ENCODE measurements at places on chromosomes 12 and 14.

DNA sequence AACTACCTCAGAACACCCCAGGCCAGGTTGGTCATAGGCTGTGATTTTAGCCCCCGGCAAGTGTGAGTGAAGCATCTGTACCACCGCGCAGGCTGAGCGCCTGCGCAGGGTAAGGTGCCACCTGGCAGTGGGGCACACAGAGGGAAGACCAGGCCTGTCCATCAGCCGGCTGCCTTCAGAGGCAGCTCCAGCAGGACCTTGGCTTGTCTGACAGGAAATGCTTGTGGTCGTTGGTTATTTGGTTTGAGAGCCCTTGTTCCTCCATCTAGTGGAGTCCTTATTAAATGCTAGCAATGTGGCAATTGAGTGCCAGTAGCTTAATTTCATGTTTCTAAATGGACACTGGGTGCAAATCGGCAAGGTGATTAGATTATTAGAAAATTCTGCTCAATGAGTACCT is 27.5 kb downstream of the SLC25A29 start:
- peak overlapping the region; percentile 69 for H3K27ac ChIP-seq
- H3K36me3 ChIP-seq: no peaks in the 10 kb centered on the region
- peaks cover 37% of the 10 kb centered on the region for H3K4me1 ChIP-seq
- no peak for DNase-seq
- no peaks in the 10 kb centered on the region for H3K27me3 ChIP-seq

DNA sequence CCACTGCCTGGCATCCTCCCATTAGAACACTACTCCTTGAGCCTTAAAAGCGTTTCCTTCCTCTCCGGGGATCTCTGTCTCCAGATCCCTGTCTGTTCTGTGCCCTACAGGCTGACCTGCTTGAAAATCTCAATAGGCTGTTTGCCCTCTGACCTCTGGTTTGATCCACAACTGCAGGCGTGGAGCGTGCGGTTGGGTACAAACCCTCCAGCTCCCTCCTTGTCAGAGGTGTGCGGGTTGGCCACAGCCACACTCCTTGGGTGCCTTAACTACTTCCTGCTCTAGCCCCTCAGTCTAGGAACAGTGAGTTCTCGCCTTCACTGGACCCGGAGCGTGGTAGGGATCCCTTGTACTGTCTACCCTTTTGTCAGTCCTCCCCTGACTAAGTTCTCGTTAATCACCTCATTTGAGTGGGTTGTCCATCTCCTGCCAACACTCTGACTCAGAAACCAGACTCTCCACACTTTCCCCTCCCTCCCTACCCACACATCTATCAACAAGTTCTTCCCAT is 33.1 kb downstream of the CMKLR1 start:
- H3K4me1 ChIP-seq: peaks cover 64% of the 10 kb centered on the region
- no peak for DNase-seq
- H3K36me3 ChIP-seq: no peaks in the 10 kb centered on the region
- peak overlapping the region; percentile 87 for H3K27ac ChIP-seq
- H3K27me3 ChIP-seq: no peaks in the 10 kb centered on the region

GRCh38 chr12:38152816-38153736 is 163.5 kb upstream of the ALG10B start:
- H3K4me3 ChIP-seq: no peak overlapping the region
- DNase-seq: no peak
- H3K27me3 ChIP-seq: no peaks in the 10 kb centered on the region
- no peaks in the 10 kb centered on the region for H3K4me1 ChIP-seq

- DNase-seq: no peak
- no peaks in the 10 kb centered on the region for H3K27me3 ChIP-seq
- no peak overlapping the region for H3K27ac ChIP-seq
- H3K36me3 ChIP-seq: no peaks in the 10 kb centered on the region
Measured at GRCh38 chr14:37546621-37547447, 48.2 kb downstream of the FOXA1 start.

GRCh38 chr14:75562089-75562488 is 16.3 kb upstream of the FLVCR2 start:
- H3K27ac ChIP-seq: peak overlapping the region; percentile 96
- H3K4me3 ChIP-seq: peak overlapping the region; percentile 76
- H3K36me3 ChIP-seq: peaks cover 4% of the 10 kb centered on the region

DNA sequence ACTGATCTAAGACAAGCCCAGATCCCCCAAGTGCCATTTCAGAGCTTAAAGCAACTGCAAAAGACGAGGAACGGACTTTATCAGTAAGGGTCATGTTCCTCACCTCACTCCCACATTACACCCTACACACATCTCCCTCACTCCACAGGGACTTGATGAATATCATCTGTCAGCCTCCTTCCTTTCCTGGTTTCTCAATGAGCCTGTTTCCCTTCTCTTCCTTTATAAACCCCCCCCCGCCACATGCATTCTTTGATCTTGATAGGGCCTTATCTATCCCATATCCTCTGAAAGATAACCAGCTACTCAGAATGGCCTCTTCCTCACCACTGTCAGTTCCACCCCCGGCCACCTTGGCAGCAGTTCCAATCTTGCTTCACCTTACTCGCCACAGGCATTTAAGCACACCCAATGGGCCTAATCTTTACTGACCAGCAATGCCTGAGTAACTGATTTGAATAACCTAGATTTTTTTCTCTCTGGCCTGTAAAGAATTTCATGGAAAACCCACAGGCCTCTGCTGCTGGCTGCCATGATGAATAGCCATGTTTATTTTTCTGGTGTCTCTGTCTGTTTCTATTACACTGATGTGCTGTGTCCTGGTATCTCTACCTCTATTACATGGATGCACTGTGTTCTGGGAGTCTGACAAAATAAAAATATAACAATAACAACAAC is 138.7 kb downstream of the PHLDA1 start:
- H3K27ac ChIP-seq: no peak overlapping the region
- no peak for DNase-seq
- H3K27me3 ChIP-seq: peaks cover 32% of the 10 kb centered on the region
- H3K4me1 ChIP-seq: peaks cover 3% of the 10 kb centered on the region
- H3K36me3 ChIP-seq: no peaks in the 10 kb centered on the region

DNA sequence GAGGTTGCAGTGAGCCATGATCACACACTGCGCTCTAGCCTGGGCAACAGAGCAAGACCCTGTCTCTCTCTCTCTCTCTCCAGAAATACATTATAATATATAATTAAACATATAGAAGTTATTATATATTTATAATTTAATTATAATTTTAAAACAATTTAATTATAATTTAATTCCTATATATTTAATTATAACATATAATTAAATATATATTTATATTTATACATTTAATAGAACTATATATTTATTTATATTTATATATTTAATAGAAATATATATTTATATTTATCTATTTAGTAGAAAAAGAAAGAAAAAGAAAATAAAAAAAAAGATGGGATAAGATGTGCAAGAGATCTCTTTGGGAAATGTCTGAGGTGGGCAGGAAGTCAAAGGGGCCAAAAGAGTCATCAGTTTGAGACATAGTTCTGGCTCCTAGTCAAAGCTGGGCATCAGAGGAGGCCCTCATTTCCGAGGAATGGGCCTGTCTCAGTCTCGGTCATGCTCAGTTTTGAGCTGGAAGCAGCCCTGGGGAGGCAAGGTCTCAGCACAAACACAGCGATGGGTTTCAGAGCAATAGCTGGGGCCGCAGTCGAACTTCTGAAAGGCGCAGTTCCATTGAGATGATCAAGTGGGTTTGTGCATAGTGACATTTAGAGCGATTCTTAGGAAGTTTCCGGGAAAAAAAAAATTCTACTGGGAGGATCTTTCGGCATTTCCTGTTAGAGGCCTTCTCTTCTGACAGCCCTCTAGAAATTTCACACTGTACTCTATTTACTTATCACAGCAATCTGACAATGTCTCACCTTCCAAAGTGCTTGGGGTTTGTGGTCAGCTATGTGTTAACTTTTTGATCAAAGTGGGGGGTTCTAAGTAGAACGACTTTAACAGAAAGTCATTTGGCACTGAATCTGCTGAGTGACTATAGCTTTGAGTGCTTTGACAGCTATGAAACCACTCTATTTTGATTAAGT is 58.7 kb upstream of the GZMB start:
- H3K36me3 ChIP-seq: no peaks in the 10 kb centered on the region
- DNase-seq: peak; percentile 84
- peak overlapping the region; percentile 85 for H3K27ac ChIP-seq
- peaks cover 30% of the 10 kb centered on the region for H3K4me1 ChIP-seq
- H3K4me3 ChIP-seq: no peak overlapping the region

DNA sequence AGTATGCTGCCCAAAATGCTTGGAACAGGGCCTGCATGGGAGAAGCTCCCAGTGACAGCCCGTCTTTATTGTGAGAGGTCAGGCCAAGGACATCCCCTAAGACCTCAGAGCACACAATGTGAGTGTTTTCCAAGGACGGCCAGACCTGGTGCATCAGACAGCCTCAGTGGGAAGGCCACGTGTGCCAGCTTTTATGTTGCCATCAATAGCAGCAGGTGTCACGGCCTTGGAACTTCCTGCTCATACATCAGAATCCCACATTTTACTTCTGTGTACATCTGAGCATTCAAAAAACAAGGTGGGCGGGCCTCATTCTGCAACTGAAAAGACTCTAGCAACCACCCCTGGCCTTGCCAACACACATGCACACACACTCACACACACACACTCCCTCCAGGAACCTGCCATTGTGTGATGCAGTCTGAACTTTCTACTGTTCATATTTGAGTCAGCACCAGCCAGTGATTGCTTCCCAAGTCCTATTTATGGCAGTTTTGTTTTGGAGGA is 753.1 kb upstream of the TBX3 start:
- H3K36me3 ChIP-seq: no peaks in the 10 kb centered on the region
- H3K27me3 ChIP-seq: no peaks in the 10 kb centered on the region
- DNase-seq: no peak
- H3K4me3 ChIP-seq: no peak overlapping the region

GRCh38 chr14:51715742-51716141 is 64.0 kb downstream of the FRMD6 start:
- no peaks in the 10 kb centered on the region for H3K36me3 ChIP-seq
- H3K27me3 ChIP-seq: no peaks in the 10 kb centered on the region
- peaks cover 10% of the 10 kb centered on the region for H3K4me1 ChIP-seq
- H3K4me3 ChIP-seq: no peak overlapping the region
- no peak for DNase-seq

DNA sequence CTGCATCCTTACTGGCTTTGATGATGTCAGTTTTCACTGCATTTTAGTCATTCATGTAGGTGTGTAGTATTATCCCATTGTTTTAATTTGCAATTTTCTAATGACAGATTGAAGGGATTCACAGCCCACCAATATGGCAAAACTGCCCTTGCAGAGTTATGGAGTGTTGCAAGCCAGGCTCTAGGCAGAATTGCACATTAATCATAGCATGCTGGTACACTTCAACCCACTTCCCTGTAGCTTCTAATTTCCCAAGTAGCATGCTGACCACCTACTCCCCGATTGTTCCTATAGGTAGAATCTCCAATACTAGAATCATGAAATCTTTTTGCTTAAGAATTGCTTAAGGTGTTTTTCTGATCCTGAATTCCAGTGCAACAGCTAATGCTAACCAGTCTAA is 5.2 kb upstream of the RNASE6 start:
- H3K4me3 ChIP-seq: no peak overlapping the region
- no peak overlapping the region for H3K27ac ChIP-seq

DNA sequence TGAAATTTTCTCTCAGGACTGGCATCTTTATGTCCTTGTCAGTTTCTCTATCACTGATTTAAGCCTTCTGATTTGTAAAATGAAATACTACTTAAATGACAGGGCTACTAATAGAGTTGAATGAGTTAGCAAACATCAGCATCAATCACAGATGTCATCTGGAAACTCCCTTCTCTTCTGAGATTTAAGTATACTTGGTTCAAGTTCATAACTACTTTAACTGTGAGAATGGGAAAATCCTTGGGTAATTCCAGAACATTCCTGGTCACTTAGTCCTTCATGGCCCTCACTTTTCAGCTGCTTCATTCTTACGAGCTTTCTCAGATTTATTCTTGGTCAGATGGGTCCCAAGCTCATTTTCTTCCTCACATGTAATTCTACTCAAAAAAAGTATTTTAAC is 1655.3 kb upstream of the FLRT2 start:
- H3K4me3 ChIP-seq: no peak overlapping the region
- H3K36me3 ChIP-seq: no peaks in the 10 kb centered on the region
- no peak for DNase-seq
- H3K27ac ChIP-seq: no peak overlapping the region

DNA sequence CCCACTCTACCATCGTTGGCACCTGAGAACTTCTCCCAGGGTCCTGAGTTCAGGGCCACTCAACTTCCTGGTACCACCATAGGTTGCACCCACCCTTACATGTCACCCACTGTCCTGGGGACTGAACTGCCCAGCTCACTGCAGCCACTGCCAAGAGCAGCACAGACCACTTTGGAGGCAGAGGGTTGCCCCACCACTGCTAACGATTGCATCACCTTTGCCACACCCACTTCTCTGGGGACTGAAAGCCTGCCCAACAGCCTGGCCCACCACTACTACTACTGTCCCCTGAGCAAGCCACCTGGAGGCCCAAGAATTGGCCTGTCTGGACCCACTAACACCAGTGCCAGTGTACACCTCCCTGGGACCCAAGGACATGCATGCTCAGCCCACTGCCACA is 27.6 kb downstream of the CACNA2D4 start:
- H3K4me3 ChIP-seq: no peak overlapping the region
- no peak overlapping the region for H3K27ac ChIP-seq
- H3K36me3 ChIP-seq: peaks cover 24% of the 10 kb centered on the region
- H3K27me3 ChIP-seq: peaks cover 39% of the 10 kb centered on the region

GRCh38 chr14:83473416-83474235 is 1940.0 kb upstream of the SEL1L start:
- no peak overlapping the region for H3K27ac ChIP-seq
- no peaks in the 10 kb centered on the region for H3K27me3 ChIP-seq
- peaks cover 7% of the 10 kb centered on the region for H3K36me3 ChIP-seq
- H3K4me1 ChIP-seq: no peaks in the 10 kb centered on the region

- H3K4me1 ChIP-seq: peaks cover 12% of the 10 kb centered on the region
- no peak for DNase-seq
- peak overlapping the region; percentile 52 for H3K27ac ChIP-seq
Measured at GRCh38 chr12:91985002-91985787, 160.5 kb downstream of the BTG1 start.

DNA sequence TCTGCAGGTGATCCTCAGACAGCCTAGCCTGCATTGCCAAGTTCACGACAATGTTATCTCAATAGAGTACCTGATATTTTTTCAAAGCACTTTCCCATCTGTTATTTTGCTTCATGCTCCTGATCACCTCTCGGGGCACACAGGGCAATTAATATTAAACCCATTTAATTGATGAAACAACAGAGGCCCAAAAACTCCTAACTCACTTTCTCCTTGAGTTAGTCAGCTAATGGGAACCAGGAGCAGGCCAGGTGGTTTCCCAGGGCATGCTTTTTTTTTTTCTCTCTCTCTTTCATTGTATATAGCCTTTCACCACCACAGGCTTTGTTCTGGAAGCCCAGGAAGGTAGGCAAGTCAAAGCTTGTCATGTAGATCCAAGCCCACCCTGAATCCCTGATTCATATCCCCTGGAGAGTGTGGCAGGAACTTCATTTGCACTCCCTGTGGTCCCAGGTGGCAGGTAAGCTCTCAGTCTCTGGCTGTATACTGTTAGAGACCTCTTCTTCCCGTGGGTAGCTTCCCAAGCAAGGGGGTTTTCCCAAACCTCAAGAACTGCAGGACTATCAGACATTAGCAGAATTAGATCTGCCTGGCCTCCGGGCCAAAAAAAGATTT is 41.6 kb upstream of the MAP1LC3B2 start:
- no peaks in the 10 kb centered on the region for H3K36me3 ChIP-seq
- DNase-seq: no peak
- H3K27me3 ChIP-seq: peaks cover 15% of the 10 kb centered on the region
- no peak overlapping the region for H3K4me3 ChIP-seq

Data from natural killer cell treated with Interleukin-12 subunit alpha and Interleukin-12 subunit beta and Interleukin-15 and Interleukin-18, amount 100 ng/mL, for 72 hours (primary cell).